ENCODE measurements at places on chromosomes 3 and 15.

DNA sequence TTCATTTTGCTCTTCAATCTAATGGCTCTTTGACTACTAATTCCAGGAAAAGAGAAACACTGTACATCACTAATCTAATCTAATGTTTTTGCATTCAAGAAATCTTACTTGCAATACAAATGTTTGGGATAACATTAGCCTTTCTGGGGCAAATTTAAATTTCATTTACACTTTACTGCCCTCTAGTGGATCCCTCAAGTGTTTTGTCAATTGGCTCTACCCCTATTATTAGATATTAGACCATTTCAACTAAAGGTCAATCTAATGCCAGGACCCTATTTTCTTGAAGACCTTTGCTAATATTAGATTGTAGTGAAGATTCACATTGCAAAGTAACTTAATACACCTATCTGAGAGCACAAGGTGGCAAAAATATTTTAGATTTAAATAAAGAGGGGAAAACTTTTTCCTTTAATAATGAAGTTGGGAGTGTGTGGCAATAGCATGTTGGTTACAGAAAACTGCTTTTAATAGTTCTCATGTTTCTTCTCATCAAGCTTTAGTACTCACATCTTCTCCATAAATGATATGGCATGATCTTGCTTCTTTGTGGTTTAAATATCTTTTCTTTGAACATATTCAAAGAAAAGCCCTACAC lies 5.0 kb downstream of the C2CD4A start:
- no peak for DNase-seq

GRCh38 chr3:43290956-43291355 lies 4.6 kb downstream of the SNRK start:
- DNase-seq, result no peak

GRCh38 chr3:50657816-50658215 lies 16.9 kb upstream of the DOCK3 start:
- DNase-seq, result no peak

DNA sequence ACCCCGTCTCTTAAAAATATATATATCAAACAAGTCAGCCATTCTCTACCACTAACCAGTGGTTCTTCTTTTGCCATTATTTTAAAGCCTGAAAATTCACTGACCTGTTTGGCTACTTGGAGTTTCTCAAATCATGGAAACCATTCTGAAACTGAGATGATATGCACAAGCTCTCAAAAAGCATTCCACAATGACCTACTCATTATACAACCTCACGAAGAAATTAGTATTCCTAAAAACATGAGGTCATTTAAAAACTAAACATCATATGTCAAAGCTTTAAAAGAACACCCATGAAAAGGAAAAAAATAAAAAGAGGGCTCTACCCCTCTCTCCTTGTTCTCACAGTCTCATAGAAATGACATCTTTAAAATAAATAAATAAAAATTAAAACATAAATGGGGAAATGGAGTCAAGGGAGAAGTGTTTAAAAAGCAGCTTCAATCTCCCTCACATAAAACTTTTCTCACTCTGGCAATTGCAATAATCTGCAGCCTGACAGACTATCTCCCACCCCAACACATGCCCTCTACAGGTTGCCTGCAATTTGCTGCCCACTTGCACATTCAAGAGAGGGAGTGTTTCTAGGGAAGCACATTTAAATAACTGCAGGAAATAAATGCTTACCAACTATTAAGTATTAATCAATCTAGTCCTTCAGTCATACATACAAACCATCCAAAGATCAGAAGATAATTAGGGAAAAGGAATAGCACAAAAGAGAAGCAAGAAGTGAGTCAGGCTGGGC lies 73.3 kb downstream of the TRANK1 start:
- DNase-seq, result no peak

DNA sequence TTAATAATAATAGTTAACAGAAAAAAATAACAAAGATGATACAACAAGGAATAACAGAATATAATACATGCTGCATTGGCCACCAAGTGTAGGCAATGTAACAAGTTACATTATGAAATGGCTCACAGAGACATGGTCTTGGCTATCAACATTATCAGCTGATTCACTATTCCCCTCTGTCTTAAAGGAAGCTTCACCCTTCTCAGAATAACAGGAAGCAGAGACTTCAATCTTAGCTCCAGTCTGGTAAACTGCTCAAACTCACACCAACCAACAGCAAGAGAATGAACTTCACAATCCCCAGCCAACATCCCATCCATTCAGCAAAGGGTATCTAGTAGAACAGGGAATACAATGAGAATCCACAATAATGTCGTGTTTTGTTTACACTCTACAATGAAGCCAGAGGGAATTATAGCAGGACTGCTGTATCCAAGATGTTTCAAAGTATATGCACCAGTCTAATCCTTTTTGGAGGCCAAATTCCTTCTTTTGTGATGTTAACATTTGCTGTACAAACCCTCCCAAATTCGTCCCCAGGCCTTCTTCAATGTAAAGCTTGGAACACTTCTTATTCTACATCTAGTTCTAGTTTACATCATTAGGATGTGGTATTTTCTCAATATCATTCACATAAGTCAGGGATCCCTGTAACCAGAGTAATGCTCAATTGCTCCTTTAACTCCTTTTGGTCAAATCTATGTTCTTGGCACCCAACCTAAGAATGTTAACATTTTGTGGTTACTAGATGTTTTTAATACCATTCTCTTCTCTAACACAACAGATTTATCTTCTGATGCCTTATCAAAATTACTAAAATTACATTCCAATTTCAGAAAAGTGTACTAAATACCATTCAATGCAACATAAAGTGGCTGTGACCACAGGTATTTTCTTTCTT lies 52.4 kb upstream of the CMSS1 start:
- DNase-seq, result no peak

GRCh38 chr3:189863031-189863430 lies 231.8 kb downstream of the TP63 start:
- DNase-seq, result no peak

GRCh38 chr15:68795298-68795848 lies 25.3 kb downstream of the ANP32A start:
- DNase-seq, result no peak

DNA sequence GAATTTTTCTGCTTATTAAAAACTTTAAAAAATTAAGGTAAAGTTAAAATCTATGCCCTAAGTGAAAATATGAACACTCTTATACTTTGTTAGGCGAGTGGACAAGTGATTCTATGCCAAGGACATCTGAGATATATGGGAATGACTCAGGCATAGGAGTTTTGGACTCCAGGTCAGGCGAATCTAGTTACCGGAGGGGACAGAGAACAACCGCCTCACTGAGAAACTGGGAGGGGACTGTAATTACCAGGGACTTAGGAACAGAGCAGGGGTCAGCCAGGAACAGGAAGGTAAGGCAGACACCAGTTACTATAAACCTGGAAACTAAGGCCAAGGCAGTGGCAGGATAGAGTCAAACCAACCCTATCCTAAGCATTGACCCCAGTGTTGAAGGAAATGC lies 16.8 kb upstream of the ATP1B3 start:
- no peak for DNase-seq

GRCh38 chr15:59350421-59350732 lies 22.3 kb downstream of the MYO1E start:
- DNase-seq, result no peak

DNA sequence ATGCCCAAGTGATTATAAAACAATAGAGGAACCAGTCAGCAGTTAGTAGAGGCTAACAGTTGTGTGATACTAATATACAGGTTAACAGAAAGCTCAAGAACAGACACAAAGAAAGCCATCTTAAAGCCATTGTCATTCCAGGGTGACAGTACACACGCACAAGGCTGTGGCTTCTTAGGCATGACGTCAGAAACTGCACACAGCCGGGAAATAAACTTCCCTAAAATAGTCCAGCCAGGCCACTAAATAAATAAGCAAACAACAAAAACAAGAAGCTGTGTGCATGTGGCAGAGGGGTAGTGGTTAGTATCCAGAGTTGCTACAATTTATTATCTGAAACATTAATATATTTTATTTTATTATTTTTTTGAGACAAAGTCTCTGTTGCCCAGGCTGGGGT lies 49.8 kb downstream of the PPCDC start:
- DNase-seq, result no peak

- no peak for DNase-seq
Observed at GRCh38 chr3:124986192-124987143, 51.9 kb upstream of the MUC13 start.

GRCh38 chr3:196365736-196366135 lies 27.5 kb upstream of the TM4SF19 start:
- no peak for DNase-seq

GRCh38 chr3:31968927-31969418 lies 12.1 kb downstream of the OSBPL10 start:
- no peak for DNase-seq

DNA sequence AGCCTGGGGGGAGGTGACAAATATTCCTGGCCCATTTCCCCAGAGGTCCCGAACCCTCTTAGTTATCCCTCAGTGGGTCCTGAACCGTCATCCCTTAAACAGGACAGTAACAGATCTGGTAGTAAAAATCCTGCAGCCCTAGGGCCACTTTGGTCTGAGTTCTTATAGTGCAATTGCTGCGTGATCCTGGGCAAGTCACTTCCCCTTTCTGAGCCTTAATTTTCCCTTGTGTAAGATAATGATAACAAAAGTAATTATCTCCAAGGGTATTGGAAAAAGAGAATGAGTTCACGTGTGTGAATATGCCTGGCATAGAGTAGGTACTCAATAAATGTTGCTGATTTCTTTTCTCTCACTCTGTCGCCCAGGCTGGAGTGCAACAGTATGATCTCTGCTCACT lies 2.9 kb upstream of the JAGN1 start:
- no peak for DNase-seq

DNA sequence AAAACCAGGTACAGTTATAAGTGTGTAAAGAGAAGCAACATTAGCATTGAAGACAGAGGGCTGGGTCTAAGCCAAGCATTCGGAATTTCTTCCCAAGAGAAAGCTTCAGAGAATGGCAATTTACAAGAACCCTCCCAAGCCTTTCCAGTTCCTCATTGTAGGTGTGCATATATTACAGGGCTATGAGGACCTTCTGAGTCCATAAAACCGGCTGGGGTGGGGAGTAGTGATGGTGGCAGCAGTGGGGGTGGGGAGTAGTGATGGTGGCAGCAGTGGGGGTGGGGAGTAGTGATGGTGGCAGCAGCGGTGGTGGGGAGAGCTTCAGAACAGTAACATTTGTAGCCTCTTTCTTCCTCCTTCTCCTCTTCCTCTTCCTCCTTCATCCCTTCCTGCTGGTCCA lies 368.7 kb upstream of the UMPS start:
- DNase-seq, result no peak

GRCh38 chr3:33901862-33902563 lies 103.6 kb downstream of the PDCD6IP start:
- no peak for DNase-seq

GRCh38 chr3:158347966-158348365 lies 223.0 kb upstream of the MLF1 start:
- no peak for DNase-seq

- no peak for DNase-seq
Observed at GRCh38 chr3:39144748-39145380, 8.5 kb downstream of the CSRNP1 start.

All from NCI-H1092 (cell line).